Hematopoietic multipotent progenitor cell treated with erythropoietin and hydrocortisone succinate and interleukin-3 and kit ligand, for 15 days (in vitro differentiated cells): ENCODE measurements at places on chromosomes 4 and X.

DNA sequence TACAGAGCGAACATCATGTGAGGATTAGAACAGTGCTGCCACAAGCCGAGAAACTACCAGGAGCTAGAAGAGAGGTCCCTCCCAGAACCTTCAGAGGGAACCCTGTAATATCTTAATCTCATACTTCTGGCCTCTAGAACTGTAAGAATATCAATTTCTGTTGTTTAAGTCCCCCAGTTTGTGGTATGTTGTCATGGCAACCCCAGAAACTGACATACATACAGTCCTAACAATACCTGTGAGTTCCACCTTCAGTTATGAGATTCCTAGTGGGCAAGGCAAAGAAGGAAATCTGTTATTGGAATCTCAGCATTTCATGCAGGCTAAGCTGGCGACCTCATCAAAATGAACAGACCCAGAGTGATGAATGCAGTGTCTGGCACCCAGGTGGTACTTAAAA lies 42.5 kb downstream of the ZBTB49 start:
- DNase-seq, result no peak

DNA sequence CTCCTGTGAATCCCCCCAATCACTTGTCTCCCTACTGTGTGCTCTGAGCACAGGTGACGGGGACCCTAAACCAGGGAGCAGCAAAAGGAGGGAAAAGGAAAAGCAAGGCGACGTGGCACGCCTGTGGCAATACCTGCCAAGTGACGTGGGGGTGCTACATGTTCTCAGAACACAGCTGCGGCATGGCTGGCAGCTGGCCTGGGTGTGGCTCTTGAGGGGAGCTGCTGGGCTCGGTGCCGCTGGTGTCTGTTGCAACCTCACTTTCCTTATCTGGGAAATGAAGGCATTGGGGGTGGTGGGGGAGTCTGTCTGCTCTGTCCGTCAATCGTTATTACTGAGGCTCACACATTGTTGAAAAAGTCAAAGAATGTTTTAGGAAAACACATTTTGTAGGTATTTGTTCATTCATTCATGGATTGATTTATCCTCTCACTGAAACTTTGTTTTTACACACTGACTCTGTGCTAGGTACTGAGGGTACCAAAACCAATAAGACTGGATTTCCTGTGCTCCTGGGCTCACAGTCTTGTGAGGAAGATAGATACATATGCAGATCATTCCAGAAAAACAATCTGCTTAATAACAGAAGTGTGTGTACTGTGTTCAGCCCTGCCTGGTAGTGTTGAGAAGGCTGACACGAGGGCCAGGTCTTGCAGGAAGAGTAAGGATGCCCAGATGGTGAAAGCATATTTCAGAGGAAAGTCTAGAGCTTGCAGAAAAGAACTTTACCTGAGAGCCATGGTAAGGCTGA lies 217.6 kb downstream of the PTTG2 start:
- DNase-seq, result peak; percentile 83

- no peak for DNase-seq
Measured at GRCh38 chr4:7499661-7500060, 64.9 kb upstream of the PSAPL1 start.

GRCh38 chr4:171812665-171813525 lies at the start of gene GALNTL6:
Gene GALNTL6 (plus strand): TSS chr4:171813404.
- DNase-seq, result peak; percentile 40

GRCh38 chr4:173777421-173777820 lies 247.4 kb upstream of the HAND2 start:
- DNase-seq, result no peak

- DNase-seq, result no peak
Measured at GRCh38 chr4:152033621-152034020, 272.8 kb upstream of the GATB start.

GRCh38 chr4:813900-814299 lies 12.0 kb downstream of the CPLX1 start:
- no peak for DNase-seq

DNA sequence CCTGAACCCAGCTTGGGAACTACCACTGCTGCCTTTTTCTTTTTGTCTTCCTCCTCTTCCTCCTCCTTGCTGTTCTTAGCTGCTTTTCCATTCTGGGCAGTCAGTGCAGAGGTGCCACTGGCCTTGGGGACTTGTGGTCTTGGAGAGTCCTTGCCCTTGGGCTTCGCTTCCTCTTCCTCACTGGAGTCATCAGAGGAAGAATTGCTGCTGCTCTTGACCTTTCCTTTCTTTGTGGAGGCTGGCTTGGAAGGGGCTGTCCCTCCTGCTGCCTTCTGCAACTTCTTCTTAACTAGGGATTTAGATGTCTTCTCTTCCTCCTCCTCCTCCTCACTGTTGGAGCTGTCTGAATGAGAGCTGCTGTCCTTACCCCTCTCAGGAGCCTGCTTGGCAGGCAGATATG lies 53.2 kb downstream of the FAM9B start:
- DNase-seq, result no peak

- no peak for DNase-seq
Measured at GRCh38 chr4:17781300-17782287, at the start of gene FAM184B. Gene FAM184B (minus strand): TSS chr4:17781621. CDS start chr4:17781299, 322 bp downstream.

DNA sequence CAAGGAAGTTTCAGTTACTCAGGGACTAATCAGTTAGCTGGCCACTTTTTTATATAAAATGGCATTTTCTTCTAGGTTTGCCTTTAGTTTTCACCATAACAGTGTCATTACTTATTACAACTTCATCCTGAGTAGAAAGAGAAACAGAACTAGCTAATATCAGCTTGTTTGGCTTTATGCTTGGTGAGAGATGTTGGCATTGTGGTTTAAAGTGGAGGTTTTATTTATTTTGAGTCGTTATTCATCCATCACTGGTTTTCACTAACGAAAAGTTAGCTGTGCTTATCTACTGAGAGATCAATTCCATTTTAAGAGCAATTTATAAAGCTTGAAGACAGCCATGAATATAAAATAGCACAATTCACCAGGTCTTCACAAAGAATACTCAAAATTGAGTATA lies 714.5 kb downstream of the GRID2 start:
- no peak for DNase-seq
